ENCODE measurements at places on chromosomes 7 and 10. TPM values are rescaled to one million over a fixed set of nuclear protein-coding genes. Genes with fewer than 3 reads are reported as not detected.

The FAM25G gene
- total RNA-seq: 1.2 TPM

The THAP5 gene
- 24.2 TPM for total RNA-seq

The UNC5B gene
- total RNA-seq: 4.2 TPM

DNA sequence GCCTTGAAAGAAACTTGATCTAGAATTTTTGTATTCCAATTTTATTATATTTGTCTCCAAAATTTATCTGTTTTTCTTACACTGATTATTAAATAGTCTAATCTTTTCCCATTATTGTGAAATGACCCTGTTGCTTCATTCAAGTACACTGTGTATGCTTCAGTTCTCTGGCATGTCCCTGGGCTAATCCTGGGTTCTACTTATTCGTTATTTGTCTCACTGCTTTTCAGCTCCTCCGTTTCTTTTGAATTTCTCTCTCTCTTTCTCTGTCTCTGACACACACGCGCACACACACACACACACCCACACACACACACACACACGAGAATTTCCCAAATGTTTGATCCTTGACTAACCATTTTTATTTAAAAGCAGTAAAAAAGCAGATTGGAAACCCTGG, 768.6 kb downstream of the NRG3 start:
- no peak for DNase-seq
- H3K27ac ChIP-seq: no peak overlapping the region
- H3K4me3 ChIP-seq: no peak overlapping the region
- no peaks in the 10 kb centered on the region for H3K36me3 ChIP-seq
- no peaks in the 10 kb centered on the region for H3K27me3 ChIP-seq

- H3K27me3 ChIP-seq: no peaks in the 10 kb centered on the region
- H3K36me3 ChIP-seq: no peaks in the 10 kb centered on the region
- H3K4me3 ChIP-seq: no peak overlapping the region
- no peaks in the 10 kb centered on the region for H3K4me1 ChIP-seq
- DNase-seq: no peak
- no peak overlapping the region for H3K27ac ChIP-seq
These were observed 234.9 kb downstream of the HGF start for GRCh38 chr7:81534996-81535395.

DNA sequence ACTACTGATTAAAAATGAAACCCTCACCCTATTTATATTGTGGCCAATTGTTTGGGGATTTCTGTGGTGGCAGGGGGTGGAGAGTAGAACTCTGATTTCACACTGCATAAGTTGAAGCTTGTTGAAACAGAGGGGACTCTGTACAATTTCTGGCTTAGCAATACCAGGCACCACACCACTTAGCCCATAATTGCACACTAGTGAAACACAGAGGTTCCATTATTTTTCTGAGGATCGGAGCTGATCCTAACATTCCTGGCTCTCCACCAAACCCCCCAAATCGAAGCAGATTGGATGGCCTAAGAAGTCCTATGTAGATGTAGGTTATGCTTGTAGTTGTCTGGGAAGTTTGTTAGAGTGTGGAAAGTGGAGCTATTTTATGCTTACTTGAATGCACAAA, 47.0 kb downstream of the PTN start:
- H3K4me1 ChIP-seq: no peaks in the 10 kb centered on the region
- no peaks in the 10 kb centered on the region for H3K27me3 ChIP-seq
- no peaks in the 10 kb centered on the region for H3K36me3 ChIP-seq
- H3K4me3 ChIP-seq: no peak overlapping the region
- H3K27ac ChIP-seq: no peak overlapping the region

GRCh38 chr7:114823290-114823689, 98.6 kb upstream of the MDFIC start:
- no peaks in the 10 kb centered on the region for H3K4me1 ChIP-seq
- DNase-seq: no peak
- H3K27ac ChIP-seq: no peak overlapping the region
- H3K27me3 ChIP-seq: no peaks in the 10 kb centered on the region
- H3K4me3 ChIP-seq: no peak overlapping the region

DNA sequence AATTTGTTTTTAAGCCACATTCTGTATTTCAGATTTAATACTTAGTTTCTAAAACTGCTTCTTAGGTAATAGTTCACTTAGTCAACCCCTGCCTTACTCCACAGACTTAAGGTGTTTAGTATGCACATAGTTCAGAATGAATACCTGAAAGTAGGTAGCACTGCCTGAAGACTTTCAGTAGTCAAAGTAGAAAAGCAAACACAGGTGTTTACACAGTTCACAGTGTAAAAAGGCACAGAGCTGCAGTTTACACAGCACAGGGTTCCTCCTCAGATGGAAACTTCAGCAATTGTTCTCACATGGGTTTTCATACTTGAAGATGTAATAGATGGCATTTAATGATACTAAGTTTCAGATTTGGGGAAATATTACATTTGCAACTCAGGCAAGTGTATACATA, 3.1 kb upstream of the PKD1L1 start:
- H3K4me3 ChIP-seq: no peak overlapping the region
- H3K27ac ChIP-seq: no peak overlapping the region
- H3K36me3 ChIP-seq: peaks cover 12% of the 10 kb centered on the region
- no peaks in the 10 kb centered on the region for H3K4me1 ChIP-seq
- H3K27me3 ChIP-seq: no peaks in the 10 kb centered on the region

DNA sequence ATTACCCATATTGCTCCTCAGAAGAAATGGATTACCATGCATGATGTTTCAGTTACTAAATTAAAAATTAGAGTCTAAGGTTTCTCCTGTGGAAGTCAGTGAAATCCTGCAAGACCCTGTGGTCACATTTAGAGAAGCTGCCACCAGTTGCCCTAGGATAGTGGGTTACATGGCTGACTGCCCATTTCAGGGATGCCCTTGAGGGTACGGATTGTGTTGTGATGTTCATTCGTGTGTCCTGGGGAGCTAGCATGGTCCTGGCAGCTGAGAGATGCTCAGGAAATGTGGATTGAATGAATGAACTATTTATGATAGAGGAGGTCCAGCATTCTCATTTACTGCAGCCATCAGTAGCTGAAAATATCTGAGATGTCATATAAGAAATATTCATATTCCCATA, 55.1 kb downstream of the TMEM178B start:
- H3K27ac ChIP-seq: no peak overlapping the region
- H3K4me3 ChIP-seq: no peak overlapping the region
